ENCODE measurements at places on chromosomes 1 and 21.

- DNase-seq = no peak
Measured at GRCh38 chr1:207960346-207960745, 49.4 kb upstream of the CD34 start.

GRCh38 chr1:30536530-30536929 is 186.9 kb downstream of the MATN1 start:
- no peak for DNase-seq

DNA sequence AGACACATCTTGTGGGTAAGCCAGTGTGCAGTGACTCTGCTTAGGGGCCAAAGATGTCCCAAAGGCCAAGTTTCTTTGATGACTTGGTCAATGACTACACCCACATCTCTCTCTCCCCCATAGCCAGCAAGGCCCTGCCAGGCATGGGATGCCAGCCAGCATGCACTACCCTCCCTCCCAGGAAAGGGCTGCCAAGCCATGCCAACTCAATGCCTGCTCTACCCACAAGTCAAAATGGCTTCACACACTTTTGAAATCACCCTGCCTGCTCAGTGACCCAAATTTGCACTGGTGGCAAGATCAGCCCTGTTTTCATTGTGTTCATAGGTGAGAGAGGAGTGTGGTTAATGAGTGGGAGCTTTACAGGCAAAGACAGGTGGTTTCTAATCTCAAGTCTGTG is 112.5 kb downstream of the MATN1 start:
- DNase-seq = no peak

DNA sequence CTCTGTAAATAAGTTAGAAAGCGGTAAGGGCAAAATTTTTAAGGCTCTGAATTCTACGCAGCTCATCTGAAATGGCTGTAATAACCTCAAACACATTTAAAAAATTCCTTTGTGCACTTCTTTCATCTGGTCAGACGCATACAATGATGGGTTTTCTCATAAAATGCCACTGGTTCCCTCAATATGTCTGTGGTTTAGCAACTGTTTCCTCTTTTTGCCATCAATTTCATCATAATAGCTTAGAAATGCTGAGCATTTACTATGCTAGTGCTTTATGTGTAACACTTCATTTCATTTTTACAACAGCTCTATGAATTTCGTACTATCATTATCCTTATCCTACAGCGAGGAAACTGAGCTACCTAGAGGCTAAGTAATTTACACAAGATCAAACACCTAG is 35.3 kb upstream of the DMRTA2 start:
- no peak for DNase-seq

GRCh38 chr1:51284487-51284954 is 45.8 kb downstream of the TTC39A start:
- DNase-seq = no peak

DNA sequence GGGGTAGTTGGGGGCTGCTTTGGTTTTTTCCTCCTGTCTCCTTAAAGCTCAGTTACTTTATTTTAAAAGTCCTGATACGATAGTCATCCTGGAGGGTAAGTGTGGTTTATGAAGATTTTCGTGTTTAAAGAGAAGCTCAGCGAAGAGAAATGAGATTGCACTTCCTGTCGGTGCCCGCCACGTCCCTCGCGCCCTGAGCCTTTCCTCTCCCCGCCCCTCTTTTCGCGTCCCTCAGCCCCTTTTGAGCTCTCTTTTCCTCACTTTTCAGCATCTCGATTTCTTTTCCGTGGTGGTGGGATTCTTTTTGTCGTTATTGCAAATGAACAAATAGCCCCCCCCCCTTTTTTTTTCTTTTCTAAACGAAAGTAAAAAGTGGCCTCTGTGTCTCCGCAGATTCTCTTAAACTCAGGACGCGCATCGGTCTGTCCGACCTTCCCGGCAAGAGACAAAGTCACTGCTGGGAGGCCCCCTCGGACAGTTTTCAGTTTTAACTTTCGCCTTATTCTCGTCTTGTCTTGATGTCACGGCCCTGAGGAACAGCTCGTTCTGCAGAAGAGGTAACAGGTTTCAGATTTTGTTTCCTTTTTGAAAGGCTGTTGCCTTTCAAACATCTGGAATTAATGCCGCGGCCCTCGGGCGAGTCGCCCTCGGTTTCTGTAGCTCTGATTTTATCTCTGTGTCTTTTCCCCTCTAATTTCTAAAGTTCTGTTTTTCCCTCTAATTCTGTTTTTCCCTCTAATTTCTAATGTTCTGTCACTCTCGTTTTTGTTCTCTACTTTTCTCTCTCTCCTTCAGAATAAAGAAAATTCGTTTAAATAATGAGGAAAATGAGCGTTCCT is 1.0 kb upstream of the DMRTA2 start:
- DNase-seq = peak; percentile 11

DNA sequence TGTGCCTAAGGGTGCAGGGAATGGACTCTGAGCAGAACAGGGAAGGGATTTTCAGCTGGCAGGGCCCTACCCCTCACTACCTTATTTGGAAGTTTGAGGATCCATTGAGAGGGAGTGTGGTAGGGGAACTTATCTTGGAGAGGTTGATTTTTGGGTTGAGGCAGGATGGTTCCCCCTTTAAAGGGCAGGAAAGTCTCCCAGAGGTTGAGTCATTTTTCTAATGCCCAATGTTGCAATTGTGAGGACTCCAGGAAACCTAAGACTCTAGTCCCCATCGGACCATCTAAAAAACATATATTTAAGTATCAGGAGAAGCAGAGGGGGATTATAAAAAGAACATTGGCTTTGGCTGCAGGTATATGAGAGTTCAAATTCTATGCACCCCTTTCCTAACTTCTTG is 47.3 kb downstream of the SAMD13 start:
- no peak for DNase-seq

- no peak for DNase-seq
Measured at GRCh38 chr1:178609015-178609414, 96.1 kb downstream of the TEX35 start.

DNA sequence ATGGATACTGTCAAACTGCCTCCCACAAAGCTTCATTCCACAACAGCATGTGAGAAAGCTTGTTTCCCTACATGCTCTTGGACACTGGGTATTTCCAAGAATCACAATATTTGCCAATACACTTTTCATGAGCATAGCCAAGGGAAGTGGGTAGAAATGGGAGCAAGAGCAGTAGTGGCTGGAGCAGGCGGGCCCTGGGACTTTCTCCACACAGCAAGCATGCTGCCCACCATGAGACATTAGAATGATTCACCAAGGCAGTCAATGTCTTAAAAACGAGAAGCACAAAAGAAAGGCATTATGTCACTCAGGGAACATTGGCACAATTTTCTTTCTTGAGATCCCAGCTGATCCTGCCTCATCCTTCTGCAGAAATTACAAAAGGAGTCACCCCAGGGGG is 371.6 kb upstream of the RUNX1 start:
- DNase-seq = no peak

DNA sequence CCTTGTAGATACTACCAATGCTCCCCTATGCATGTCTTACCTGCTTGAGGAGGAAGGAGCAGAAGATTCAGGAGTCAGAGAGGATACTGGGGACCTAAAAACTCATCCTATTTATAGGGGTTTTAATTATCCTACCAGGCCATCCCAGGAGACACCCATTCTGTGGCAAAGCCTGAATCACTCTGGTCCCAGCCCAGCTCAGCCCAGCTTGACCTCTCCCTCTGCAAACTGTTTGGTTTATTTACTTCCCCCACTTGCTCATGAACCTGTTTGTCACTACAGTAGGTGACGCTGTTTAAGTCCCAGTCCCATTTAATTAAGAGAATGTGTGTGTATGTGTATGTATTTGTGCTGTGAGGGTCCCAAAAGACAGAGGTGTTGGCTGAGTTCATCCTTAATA is at the start of gene RPTN:
Gene RPTN (minus strand): TSS at position 85 of the 400 bp plus-strand sequence. CDS start 1,339 bp downstream, outside the sequence.
- DNase-seq = no peak

- DNase-seq = no peak
Measured at GRCh38 chr1:68464891-68465290, 15.1 kb upstream of the RPE65 start.

DNA sequence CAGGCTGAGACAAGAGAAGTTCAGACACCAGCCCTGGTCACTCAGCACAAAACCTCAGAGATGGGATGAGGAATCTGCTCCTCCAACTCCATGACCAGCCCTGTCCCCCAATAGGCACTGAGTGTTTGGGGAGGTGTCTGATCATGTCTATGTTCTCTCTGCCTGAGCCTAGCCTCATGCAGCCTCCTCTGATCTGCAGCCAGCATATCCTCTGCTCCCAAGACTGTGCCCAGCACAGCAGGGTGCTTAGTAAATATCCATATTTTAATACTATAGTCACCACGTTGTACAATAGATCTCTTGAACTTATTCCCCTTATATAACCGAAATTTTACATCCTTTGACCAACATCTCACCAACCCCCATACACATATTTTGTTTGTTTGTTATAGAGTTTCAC is 202.9 kb downstream of the MATN1 start:
- no peak for DNase-seq

DNA sequence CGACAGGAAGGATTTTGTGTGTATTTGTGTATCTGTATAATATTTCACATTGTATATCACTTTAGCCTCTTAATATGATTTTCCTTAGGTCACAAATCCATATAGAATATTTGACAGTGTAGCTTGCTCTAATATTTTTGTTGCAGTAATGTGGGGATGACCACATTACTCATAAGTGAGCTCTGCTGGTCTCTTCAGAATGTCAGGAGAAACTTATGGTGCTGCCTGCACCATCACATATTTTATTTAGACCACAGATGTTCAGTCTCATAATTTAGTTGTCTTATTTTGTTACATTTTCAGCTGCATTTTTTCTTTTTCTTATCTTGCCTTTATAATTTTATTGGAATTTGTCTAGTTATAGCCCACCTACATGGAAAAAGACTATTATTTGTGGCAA is 205.3 kb downstream of the PBX1 start:
- DNase-seq = no peak

DNA sequence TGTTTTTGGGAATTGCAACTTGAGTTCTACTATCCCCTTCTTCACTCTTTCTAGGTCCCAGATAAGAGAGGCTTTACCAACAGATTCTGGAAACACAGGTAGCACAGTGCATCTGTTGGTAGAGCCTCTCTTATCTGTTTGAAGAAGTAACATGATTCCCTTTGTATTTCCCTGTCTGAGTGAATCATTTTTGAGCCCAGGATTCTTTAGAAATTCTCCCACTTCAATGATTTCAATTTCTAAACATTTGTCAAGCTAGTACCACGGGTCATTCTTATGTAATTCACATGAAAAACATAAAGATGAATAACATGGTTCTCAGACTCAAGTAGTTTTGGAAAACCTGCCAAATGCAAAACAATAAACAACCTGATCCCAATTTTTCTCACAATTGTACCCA is 72.0 kb upstream of the DUSP10 start:
- no peak for DNase-seq

DNA sequence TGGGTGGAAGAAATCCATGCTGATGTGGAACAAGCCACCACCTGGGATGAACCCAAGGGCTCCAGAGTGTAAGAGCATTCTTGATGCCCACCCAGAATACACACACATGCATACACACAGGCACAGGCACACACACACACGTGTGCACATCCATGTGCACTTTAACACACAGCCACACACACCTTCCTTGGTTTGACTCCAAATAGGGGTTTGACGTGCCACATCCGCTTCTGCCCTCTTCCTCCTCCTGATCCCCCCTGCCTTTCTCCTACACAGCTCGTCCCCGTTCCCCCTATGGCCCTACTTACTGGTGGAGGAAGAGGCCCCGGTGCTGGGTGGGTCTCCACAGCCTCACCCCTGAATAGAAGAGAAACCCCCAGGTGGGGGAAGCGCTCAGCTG is 16.0 kb downstream of the SPATA21 start:
- no peak for DNase-seq

DNA sequence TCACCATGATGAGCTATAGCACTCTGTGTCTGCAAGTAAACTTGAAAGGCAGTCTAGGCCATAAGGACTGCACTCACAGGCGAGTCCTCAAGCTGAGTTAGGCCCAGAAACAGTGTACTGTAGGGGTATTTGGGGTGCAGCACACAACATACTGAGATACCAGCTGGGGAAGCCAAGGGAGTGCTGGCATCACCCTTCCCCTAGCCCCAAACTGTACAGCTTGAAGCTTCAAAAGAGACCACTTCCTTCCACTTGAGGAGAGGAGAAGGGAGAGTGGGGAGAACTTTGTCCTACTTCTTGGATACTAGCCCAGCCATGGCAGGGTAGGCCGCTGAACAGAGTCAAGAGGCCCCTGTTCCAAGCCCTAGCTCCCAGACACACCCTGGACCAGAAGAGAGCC is 24.2 kb upstream of the SNX7 start:
- no peak for DNase-seq

DNA sequence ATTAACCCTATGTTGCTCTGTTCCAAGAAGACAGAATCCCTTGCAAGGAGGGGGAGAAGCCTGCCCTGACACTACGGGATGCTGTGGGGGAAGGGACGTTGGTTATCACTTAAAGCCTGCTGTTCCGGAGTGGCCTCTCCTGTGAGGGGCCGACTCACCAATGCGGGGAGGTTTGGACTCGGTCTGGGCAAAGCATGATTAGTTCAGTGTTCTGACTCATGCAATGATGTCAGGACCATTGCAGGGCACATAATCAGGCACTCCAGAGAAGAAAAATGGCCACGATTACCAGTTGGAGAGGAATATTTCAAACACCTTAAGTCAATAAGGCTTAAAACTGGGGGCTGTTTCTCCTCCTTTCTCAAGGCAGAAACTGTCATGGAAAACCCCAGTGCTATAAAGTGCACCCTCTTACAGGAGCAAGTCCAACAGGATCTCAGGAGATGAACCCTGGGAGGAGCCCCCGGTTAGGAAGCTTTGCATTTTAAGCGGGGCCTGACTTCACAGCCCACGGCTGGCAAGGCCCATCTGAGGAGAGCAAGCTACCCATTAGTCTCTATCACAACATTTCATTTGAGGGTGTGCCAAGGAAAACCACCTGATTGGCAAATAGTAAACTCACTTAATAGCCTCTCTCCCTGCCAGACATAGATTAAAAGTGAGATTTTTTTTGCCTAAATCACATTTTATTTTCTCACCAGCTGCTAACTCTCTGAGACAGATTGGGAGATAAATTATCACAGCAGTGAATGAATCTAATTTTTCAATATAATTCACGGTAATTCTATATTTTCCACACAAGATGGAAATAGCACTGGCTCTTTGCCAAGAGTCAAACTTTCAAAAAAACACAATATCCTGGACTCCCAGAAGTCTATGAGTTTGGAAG is 202.5 kb downstream of the C1orf94 start:
- DNase-seq = no peak

All from RPMI8226 (cell line).